Activated T-helper 2 cell treated with anti-CD3 and anti-CD28 coated beads, Interferon-gamma antibody, Interleukin-2, Interleukin-4, amounts not matched to agents 10 μg/mL and 5 μg/mL and 100 μg/mL, durations not matched to agents 14 hours and 24 hours and 36 hours (primary cell): ENCODE measurements at places on chromosomes 1 and 21. TPM values are rescaled to one million over a fixed set of nuclear protein-coding genes. Genes with fewer than 3 reads are reported as not detected.

The FCGR3B gene
- total RNA-seq, result not detected in 2 replicates

The FALEC gene
- total RNA-seq, result 0.37 and 1.9 TPM in 2 replicates

The IGSF3 gene
- 4.6 and 4.9 TPM in 2 replicates for total RNA-seq

The HES5 gene
- not detected in 2 replicates for total RNA-seq

The CD244 gene
- total RNA-seq, result 0.21 and 0.32 TPM in 2 replicates

The C1orf141 gene
- not detected in 2 replicates for total RNA-seq

The B3GALT2 gene
- total RNA-seq, result not detected in 2 replicates

The LRRC38 gene
- total RNA-seq, result not detected in 2 replicates

The LCE1B gene
- not detected in 2 replicates for total RNA-seq

DNA sequence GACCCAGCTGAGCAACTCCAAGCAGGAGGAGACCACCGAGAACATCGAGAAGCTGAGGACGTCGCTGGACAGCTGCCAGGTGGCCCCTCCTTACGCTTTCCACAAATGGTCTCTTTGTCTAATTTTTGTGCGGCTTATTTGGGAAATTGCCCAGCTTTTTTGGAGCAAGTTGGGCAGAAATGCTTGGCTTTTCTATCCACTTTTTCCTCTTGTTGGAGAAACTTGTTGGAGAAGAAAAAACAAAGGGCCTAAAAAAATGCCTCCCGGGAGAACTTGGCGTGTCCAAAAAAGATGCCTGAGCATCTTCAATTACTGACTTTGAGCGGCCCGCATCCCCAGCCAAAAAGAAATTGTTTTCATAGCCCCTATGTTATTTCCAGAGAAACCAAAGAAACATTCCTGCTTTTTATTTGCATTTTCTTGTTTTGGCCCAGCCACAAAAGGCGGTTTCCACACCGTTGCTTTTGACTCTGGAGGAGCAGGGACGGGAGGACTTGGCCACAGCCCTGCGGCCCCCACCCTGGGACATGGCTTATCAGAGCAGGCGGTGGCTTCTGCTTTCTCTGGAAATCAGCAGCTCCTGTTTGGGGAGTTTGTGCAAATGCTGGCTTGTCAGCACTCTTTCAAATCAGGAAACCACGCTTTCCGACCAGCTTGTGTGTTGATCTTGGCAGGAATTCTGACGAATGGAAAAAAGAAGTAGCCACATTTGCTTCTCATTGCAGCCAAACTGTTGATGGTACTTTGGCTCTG is 81.2 kb upstream of the EFHD2 start:
- no peak for DNase-seq

DNA sequence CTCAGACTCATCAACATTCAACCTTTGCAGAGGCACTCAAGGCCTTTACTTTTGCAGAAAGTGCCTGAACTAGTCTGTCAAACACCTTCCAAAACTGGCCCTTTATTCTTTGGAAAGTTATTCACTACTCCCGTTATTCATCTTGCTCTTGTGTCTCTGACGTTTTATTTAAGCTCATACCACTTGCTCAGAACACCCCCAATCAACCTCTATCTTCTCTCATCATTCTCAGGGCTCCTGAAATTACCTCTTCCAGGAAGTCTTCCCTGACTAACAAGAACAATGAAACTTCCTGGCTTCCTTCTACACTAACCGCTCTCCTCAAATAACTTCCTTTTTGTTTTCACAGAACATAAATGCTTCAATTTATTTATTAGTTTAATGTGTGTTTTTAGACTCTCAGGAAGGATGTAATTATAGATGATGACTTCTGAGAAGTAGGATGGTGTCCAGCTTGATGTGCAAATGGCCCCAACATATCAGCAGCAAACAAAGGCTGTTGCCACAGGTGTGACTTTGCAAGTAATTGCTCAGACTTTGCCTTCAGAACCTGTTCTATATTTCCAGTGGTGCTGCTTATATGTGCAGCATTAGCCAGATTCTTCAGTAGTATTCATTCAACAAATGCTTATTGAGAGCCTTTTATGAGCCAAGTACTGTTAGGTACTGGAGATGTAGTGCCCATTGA is 22.8 kb upstream of the BATF3 start:
- no peak for DNase-seq

- no peak for DNase-seq
These were observed 31.9 kb downstream of the ZMYM1 start for GRCh38 chr1:35111106-35111505.

- DNase-seq, result no peak
These were observed 106.3 kb downstream of the EDEM3 start for GRCh38 chr1:184648160-184648855.

DNA sequence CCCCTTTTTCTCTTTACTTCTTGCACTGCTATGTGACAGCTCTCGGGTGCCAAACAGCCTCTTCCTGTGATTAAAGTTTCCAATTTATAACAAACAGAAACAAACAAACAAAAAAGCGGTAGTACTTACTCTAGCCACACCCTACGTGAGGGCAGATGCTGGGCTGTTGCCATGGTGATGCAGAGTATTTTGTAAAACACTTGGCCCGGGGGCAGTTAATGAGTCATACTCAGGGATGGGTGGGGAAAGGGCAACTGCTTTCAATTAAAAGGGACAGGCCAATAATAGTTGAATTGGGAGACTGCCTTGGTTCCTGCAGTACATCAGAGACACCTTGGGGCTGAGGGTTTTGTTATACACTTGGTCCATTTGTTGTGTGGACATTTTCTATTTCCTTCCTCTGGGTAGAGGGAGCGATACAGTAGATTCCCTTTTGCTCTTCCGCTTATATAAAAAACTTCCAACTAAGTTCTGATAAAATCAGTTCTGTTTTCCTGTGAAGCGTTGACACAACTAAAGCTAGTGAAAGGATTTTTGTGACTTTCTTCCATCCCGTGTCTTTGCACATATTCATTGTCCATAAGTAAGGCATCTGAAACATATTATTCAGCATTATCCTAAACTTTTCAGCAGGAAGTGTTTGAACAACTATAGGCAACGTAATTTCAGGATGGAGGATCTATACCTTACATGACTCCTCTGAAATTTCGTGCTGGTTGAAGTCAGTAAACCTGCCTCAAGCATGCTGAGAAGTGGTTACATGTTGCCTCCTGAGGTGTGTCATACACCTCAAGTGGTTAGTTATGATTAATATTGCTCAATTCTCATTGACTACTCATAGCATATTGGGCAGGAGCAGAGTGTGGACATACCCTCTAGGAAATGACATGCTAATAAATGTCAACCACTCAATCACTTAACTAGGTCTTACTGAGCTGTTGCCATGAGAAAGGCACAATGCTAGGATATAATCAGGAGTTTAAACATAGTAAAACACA is 36.7 kb upstream of the THEM4 start:
- peak; percentile 81 for DNase-seq

DNA sequence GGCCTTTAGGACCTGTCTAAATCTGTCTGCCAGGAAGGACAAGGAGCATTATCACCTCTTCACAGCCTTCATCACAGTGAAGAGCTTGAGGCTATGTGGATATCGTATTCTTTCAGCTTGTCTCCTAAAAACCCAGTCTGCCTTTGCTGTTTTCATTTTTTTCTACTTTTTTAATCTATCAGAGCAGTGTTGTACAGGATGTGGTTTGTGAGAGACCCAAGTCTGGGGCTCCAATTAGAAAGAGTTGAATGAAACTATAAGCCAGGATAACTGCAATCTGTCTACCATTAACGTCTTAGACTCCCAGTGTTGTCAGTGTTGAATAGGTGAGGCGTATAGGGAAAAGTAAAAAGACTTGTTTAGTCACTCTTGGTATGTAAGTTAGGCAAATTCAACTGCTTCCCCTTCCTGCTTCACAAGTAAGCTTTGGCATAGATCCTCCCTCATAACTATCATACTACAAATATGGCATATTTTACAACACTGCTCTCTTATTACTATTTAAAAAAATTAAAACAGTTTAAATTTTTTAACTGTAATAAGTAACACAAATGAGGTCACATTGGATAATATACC is 1225.8 kb upstream of the PRMT6 start:
- no peak for DNase-seq

DNA sequence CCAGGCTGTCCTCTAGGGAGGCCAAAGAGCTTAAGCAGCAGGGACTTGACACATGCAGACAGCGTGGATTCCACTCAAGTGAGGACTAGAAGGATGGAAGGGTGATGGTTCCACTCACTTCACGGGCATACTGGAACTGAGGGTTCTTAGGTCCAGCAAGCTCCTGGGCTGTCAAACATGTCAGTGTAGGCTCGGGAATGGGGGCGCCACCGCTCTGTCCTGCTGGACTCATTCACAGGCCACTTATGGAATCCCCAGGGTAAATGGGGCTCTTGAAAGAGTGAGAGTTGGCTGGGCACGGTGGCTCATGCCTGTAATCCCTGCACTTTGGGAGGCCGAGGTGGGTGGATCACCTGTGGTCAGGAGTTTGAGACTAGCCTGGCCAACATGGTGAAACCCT is 27.7 kb upstream of the CSF3R start:
- DNase-seq, result no peak

DNA sequence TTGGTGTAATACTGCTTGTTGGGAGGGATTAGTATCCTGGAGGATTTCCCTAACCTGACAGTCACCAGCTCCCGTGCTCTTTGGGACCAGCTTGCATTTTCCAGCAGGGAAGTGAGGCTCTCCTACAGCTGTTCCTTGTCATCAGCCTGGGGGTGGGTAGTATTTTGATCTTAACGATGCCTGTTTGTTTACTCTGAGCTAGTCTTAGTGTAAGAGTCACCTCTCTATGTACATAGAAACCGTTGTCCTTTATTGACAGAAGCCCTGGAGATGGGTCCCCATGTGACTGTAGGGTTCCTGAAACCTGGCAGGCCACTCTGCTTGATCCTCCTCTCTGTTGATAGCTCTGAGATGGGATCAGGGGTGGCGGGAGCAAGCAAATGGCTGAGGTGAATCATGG is 58.0 kb downstream of the ACP6 start:
- DNase-seq, result no peak

DNA sequence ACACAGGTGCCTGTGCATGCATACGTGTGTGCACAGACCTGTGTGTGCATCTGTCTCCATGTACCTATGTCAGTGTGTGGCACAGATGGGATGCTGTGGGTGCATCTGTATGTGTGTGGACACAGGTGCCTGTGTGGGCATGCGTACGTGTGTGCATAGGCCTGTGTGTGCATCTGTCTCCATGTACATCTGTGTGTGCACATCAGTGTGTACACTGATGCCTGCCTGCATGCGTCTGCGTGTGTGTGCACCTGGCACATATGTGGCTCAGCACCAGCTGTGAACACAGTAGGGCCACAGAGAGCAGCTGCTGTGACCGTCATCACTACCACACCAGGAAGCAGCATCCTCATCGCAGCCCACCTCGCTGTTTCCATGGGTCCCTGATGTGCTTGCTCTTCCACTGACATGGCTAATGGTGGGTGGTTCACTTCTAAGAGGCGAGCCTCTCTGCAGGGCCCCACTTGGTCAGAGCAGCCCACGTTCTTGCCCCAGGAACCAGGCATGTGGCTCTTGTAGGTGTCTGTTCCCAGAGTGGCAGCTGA is 9.6 kb upstream of the SPATC1L start:
- no peak for DNase-seq

DNA sequence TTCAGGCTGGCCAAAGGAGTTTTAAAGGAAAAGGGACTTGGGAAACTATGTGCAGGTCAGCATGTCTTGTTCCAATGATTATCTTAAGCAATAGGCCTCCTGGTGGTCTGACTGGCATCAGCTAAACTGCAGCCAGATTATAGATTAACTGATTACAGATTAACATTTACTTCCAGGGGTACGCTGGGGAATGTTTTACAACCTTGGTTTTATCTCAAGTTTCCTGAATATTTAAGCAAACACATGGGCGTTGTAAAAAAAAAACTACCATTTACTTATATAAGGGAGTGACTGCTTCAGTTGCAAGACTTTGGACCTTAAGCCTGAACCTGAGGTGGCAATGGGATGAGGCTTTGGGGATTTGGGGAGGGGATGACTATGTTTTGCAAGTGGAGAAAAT is 600.6 kb upstream of the B3GALT2 start:
- DNase-seq, result no peak

- DNase-seq, result peak; percentile 17
These were observed 619 bp downstream of the BCL9 start for GRCh38 chr1:147541672-147542568.

DNA sequence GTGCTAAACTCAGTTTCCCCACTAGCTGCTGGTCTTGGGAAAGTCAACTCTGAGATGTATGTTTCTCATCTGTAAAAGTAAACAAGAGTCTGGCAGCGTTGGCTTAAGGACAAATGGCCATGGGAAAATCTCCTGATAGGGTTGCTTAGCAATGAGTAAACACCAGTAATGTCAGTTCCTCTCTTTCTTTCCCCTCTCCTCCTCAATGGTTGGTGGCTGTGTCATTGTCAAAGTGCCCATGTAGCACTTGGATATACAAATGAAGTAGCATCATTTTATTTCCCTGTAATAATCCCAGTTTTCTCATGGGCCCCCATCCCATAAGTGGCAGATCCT is 2.2 kb upstream of the FYB2 start:
- DNase-seq, result no peak

GRCh38 chr1:112522621-112523020 is 13.9 kb downstream of the WNT2B start:
- DNase-seq, result no peak

GRCh38 chr1:169133801-169134502 is 27.5 kb downstream of the ATP1B1 start:
- no peak for DNase-seq

GRCh38 chr1:17759114-17759513 is 4.0 kb downstream of the ACTL8 start:
- no peak for DNase-seq

DNA sequence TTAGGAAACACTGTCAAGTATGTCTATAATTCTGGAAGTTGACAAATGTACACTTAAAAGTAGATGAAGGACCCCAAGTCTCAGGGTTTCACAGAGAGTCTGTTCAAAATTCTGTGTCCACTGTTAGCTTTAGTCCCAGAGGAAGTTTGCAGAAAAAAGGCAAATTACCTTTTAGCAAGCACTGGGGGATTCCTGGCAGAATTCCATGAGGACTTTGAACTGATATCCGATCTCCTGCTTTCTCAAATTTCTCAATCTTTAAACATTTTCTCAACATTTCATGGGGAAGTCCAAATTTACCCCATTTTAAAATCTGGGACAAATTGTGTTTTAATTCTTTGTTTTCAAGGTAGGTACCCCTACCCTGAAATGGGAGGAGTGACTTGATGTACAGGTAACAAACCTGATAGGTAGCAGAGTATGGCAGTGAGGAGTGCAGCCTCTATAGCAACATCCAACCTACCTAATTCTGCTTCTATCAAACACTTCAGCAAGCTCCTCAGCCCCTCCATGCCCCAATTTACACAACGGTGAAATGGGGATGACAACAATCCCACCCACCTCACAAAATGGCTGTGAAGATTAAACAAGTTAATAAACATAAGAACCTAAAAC is 344.9 kb downstream of the OMA1 start:
- DNase-seq, result no peak

DNA sequence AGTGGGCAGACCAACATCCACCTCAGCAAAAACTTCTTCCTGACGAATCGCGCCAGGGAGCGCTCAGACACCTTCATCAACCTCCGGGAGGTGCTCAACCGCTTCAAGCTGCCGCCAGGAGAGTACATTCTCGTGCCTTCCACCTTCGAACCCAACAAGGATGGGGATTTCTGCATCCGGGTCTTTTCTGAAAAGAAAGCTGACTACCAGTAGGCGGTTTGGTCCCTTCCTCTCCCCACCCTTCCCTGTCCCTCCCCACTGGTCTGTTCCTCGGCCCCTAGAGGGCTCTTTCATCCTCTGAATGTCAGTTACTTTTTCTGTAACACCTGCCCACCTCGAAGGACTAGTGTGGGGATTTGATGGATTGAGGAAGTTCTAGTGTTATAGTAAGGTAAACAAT is 46.9 kb downstream of the CAPN2 start:
- no peak for DNase-seq

- DNase-seq, result no peak
These were observed 43.8 kb upstream of the KCTD3 start for GRCh38 chr1:215523128-215523861.

GRCh38 chr1:35726450-35727433 is 8.1 kb upstream of the C1orf216 start:
- no peak for DNase-seq
